Skin of body (tissue), 3 donors: ENCODE measurements at places on chromosomes 1 and 21. TPM values are rescaled to one million over a fixed set of nuclear protein-coding genes. Genes with fewer than 3 reads are reported as not detected.

The LCE3E gene
- 1.3 TPM for total RNA-seq

The STUM gene
- 2.4 TPM for total RNA-seq

The CENPF gene
- 26.8 TPM for total RNA-seq

The KDM1A gene
- 76.7 TPM for total RNA-seq

The FMO3 gene
- not detected for total RNA-seq

The CD2 gene
- 0.49 TPM for total RNA-seq

The ANKRD45 gene
- total RNA-seq = 0.49 TPM

The HSD3B2 gene
- 0.20 TPM for total RNA-seq

The TNFRSF1B gene
- total RNA-seq = 12.5 TPM

The PITHD1 gene
- total RNA-seq = 57.6 TPM

The GCSAML gene
- total RNA-seq = 1.1 TPM

The UTS2 gene
- total RNA-seq = 0.30 TPM

The TP73 gene
- total RNA-seq = 2.1 TPM

The RAB7B gene
- total RNA-seq = 17.2 TPM

The LUZP1 gene
- 21.8 TPM for total RNA-seq
